CD8-positive, alpha-beta T cell (primary cell): ENCODE measurements at places on chromosomes 7 and 10. TPM values are rescaled to one million over a fixed set of nuclear protein-coding genes. Genes with fewer than 3 reads are reported as not detected.

The VSTM2A gene
- total RNA-seq = not detected

The PLCE1 gene
- not detected for total RNA-seq

The PYROXD2 gene
- 10.9 TPM for total RNA-seq

The FKBP6 gene
- not detected for total RNA-seq

The CLDN4 gene
- not detected for total RNA-seq

The PDE1C gene
- not detected for total RNA-seq

The WEE2 gene
- total RNA-seq = 0.27 TPM

The GPNMB gene
- total RNA-seq = not detected

The CUZD1 gene
- 0.33 TPM for total RNA-seq

The CDC14C gene
- not detected for total RNA-seq

The SEMA3A gene
- total RNA-seq = 1.00 TPM

The CAMK2B gene
- total RNA-seq = not detected

The SCART1 gene
- 3.4 TPM for total RNA-seq

The SFTPA1 gene
- total RNA-seq = not detected

The MALSU1 gene
- 56.0 TPM for total RNA-seq

The ZNF804B gene
- total RNA-seq = not detected

The A1CF gene
- not detected for total RNA-seq

The MPP7 gene
- 22.5 TPM for total RNA-seq

The SH2D4B gene
- 0.36 TPM for total RNA-seq

The SPDYE16 gene
- 0.25 TPM for total RNA-seq
